ENCODE measurements at places on chromosomes 5 and 9.
A peak's percentile ranks its signal among the peaks of the same experiment; 100 is the strongest.

GRCh38 chr5:14442536-14442935 lies 139.1 kb upstream of the OTULINL start:
- DNase-seq, result no peak

GRCh38 chr5:17734011-17734410 lies 99.8 kb downstream of the TAF11L14 start:
- DNase-seq, result no peak

- no peak for DNase-seq
These were observed 254.1 kb upstream of the ACTBL2 start for GRCh38 chr5:57736716-57737115.

GRCh38 chr9:137310189-137311052 lies 8.3 kb upstream of the NRARP start:
- DNase-seq, result no peak

DNA sequence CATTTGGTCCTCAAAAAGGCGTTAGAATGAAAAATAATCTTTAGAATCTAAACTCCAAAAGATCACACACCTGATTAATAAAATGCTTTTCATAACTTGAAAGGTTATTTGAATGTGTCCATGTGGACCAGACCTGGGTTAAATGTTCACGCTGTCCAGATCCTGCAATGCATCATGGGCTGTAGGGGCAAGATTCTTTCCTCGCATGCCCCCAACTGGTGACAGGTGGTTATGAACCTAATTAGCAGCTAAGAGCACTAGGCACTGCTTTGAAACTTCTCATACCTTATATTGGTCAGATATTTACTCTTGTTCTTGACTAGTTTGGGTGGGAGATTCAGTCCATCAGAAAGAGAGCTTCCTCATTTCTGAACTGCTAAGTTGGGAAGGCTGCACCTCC lies 19.3 kb upstream of the PIP5K1B start:
- DNase-seq, result peak; percentile 54

DNA sequence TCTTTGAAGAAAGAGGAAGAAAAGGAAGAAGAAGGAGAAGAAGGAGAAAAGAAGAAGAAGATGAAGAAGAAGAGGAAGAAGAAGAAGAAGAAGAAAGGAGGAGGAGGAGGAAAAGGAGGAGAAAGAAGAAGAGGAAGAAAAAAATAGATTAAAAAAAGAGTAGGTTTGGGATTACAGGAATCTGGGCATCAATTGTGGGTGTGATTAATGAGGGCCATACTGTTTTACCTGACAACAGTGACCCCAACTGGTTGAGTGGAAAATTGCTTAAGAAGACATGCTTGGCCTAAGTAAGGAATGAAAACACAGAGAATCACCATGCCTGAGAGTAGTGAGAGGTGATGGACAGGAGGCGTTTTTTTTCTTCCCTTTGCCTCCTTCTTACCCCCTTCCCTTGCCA lies 114.6 kb downstream of the FAM170A start:
- peak; percentile 15 for DNase-seq
